ENCODE measurements at places on chromosomes 1 and 21. TPM values are rescaled to one million over a fixed set of nuclear protein-coding genes. Genes with fewer than 3 reads are reported as not detected.

DNA sequence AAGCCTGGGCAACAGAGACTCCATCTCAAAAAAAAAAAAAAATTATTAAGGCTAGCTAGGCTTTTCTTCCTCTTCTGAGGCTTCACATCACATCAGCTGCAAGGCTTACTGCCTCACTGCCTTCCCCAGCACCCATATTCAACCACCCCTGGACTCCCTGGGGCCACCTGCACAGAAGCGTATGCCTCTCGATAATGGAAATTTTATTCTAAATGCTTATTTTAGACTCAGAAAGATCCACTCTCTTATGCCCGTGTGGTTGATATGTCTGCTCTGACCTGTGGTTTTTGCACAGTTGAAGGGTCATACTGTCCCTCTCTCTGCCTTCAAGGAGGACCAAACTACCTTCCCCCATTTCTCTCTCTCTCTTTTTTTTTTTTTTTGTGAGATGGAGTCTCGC, 1.5 kb upstream of the FCRLA start:
- DNase-seq, result no peak

DNA sequence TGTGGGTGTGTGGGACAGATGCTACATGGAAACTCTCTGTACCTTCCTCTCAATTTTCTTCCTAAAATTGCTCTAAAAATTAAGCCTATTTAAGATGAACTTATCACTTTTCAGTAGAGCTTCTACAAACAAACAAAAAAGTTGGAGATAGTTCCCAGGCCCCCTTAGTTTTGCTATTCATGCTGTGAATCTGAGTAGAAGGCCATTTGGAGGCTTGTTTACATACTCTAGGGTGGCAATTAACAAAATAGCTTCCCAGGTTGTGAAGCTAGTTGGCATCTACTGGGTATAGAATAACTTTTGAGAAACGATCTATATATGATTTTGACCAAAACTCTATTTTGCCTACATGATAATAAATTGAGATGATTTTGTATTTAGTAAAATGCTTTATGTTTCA, 541.4 kb upstream of the B3GALT2 start:
- DNase-seq, result no peak

GRCh38 chr1:86062453-86062852, 94.1 kb downstream of the COL24A1 start:
- no peak for DNase-seq

DNA sequence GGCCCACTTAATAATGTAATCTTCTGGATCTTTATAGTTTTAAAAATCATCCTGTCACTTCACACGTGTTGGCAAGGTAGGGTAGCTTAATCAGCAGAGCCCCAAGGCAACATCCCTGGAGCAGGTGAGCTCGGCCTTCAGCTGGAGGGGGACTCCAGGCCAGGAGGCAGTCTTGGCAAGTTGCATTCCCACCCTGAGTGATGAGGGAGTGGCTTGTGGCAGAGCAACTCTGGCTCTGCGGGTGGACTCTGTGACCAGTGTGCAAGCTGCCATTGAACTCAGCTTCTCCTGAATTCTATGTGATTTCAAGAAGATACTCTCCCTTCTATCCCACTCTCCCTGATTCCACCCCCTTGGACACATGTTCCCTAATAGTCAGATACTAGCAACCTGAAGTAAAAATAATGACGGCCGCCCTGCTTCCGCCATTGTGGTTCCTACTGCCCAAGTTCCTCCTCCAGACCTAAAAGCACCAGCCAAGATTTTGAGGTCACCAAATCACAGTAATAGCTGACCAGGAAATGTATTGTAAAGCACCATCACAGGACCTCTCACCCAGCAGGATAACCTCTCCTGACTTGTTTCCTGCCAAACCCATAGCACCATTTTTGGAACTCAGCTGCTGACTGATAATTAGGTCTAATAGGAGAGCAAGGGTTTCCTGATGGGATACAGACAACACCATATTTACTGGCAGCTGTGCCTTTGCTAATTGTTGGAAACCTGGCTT, 11.5 kb upstream of the LYST start:
- no peak for DNase-seq

- peak; percentile 49 for DNase-seq
These were observed 76.5 kb upstream of the BTG3 start for GRCh38 chr21:17688912-17689874.

GRCh38 chr21:43271452-43272020, 102.7 kb downstream of the CRYAA start:
- DNase-seq, result no peak

DNA sequence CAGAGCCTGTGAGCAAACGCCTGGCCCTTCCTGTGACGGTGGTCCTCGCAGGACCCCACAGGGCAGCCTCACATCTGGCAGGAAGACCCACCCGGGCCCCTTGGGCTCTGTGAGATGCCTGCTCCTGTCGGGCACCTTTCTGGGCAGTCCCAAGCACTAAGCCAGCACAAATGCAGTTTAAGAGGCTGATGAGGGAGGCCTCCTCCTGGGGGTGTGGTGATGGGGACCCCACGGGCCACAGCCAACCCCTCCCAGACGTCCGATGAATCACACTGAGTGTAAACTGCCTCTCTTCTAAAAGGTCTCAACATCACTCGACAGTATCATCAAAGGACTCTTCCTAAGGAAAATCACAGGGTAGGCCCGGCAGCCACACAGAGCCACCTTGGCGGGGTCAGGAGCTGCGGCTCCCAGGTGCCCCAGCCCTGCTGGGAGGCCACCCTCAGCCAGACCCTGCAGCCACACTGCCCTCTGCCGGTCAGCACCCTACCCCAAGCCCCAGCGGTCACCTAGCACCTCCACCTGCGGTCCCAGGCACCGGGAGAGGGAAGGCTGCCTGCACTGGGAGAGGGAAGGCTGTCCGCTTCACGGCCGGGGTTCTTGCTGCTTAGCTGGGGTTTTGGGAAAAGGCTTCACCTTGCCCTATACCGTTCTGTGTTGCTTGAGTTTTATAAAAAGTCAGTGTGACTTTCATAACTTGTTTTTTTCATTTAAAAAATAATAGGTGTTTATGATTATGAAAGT, 3.9 kb upstream of the PRKCZ start:
- DNase-seq, result peak; percentile 51

PLA2G5 gene
- 8.7 TPM for total RNA-seq

REN gene
- not detected for total RNA-seq

GRCh38 chr1:53525595-53525994, 66.4 kb downstream of the DMRTB1 start:
- no peak for DNase-seq

DNA sequence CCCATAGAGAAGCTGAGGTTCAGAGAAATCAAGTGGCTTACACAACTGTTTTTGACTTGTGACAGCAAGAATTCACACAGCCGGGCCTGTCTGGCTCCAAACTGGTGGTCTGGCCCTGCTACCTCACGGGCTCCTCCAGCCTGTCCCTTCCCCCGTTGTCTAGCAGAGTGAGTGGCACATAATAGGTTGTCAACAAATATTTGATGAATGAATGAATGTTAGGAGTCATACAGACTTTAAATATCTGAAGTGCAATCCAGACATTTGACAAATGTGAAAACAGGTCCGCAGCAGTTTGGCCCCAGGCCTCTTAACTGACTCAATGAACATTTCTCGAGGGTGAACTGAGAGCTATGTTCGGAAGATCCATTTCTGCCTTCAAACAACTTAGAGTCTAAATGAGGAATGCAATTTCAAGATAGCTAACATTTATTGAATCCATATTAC, 1.1 kb upstream of the RHOC start:
- no peak for DNase-seq

TRPM2 gene
- 1.6 TPM for total RNA-seq

DNA sequence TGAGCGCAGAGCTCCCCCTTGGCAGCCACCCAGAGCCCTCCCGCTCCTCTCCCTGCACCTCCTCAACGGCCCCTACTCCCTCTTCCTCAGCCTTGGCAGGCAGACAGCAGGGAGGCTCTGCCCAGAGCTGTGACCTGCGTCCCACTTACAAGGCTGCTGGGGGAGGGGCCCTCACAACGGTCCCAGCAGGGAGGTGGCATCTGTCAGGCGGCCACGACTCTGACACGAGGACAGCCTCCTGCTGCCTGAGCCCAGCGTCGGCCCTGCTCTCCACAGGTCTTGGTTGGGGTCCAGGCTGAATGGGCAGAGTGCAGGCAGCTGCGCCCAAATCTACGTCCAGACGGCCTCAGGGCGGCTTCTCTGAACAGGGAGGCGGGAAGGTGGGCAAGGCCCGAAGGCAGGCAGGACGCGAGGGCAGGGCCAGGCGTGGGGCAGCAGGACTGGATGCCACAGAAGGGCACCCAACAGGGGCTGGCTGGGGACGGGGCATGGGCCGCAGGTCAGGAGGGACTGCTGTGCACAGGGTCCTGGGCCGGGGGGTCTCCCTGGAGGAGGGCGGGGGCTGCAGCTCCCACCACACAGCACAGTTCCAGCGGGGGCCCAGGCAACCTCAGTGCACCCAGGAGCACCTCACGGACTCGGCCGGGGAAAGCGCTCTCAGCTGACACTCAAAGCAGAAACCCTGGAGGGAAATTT, 7.5 kb downstream of the SLC19A1 start:
- no peak for DNase-seq

GRCh38 chr1:178529364-178530036, 16.6 kb downstream of the TEX35 start:
- DNase-seq, result no peak

TMEM222 gene
- 49.6 TPM for total RNA-seq

DNA sequence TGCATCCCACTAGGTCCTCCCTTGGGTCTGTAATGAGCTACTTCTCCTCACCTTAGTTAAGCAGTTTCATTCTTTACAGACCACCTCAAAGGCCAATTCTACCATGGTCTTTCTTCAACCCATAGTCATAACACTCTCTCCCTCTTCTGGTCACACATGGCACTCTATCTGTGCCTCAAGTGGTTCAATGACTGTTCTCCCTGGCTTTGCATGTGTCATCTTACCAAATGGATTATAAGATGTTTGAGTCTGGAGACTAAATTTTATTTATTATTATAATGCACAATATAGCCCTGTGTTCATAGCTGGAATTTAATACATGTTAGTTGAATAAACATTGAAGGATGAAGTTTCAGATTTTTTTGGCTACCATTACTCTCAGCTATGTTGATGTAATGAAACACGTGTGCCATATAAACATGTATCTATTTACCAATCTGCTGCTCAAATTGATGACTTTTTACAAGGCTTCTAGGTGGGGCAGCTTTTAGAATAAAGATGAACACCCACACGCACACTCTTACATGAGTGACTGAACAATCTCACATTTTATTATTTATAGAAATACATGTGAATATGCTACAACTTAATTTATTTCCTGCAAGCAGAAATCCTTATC, 102.1 kb downstream of the RUNX1 start:
- no peak for DNase-seq

DNA sequence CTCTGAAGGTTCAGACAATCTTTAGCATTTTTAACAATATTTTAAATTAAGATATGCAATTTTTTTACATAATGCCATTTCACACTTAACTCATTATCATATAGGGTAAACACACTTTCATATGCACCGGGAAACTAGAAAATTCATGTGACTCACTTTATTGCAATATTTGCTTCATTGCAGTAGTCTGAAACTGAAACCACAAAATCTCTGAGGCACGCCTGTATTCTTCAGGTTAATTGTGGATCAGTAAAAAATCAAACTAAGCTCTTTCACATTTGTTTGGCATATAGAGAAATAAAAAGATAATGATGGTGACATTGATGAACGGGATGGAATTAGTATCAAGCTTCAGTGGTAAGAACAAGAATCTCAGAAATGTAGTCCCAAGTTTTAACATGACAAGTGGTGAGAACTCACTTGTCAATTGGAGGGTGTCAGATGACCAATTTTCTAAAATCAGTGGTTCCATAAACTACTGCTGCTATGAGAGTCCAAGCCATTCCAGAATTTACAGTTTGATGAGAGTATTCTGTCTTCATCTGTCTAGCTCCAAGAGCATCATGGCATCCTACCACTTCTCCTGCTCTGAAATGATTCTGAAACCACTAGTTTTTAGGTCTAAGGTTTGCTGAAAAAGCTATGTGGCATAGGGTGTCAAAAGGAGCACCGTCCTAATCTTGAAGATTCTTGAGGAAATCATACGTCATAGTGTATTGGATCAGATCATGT, 281.0 kb downstream of the PTPRC start:
- no peak for DNase-seq

- DNase-seq, result no peak
These were observed 263.9 kb downstream of the NTNG1 start for GRCh38 chr1:107404756-107405155.

FMOD gene
- 40.8 TPM for total RNA-seq

DNA sequence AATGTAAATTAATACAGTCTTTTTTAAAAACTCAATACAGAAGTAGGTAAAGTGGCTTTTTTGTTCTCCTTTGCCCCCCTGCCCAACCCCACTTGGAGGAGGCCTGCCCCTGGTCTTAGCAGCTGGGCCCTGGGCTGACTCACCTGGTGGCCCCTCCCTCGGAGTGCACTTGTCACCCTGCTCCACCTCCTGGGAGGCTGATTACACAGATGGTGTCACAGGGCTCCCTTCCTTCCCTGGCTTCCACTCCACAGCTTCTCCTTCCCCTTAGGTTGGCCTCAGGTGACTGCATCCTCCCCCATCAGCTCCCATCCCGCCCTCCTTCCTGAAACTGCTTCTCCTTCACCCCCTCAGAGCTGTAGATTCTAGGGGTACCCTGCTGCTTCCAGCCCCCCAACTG, 11.7 kb upstream of the CAPN9 start:
- no peak for DNase-seq

IGFN1 gene
- total RNA-seq, result 2.0 TPM

DNA sequence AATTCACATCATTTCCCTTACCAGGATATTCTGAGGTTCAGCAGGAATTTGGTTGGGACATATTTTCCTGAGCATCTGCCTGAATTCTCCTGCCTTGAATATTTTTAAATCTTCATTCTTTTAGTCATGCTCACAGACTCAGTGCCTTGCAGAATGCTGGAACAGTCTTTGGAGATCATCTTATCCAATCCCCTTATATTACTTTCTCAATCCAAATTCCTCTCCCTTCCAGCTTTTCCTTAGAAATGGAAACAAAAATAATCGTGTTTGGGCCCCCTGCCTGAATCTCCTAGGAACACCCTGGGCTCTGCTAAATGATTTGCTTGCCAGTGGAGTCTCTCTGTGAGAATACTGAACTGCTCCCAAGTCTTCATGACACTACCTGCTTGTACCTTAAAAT, 38.4 kb downstream of the LHX8 start:
- DNase-seq, result no peak

GRCh38 chr1:34714386-34714785, 40.5 kb upstream of the GJB5 start:
- no peak for DNase-seq

DNA sequence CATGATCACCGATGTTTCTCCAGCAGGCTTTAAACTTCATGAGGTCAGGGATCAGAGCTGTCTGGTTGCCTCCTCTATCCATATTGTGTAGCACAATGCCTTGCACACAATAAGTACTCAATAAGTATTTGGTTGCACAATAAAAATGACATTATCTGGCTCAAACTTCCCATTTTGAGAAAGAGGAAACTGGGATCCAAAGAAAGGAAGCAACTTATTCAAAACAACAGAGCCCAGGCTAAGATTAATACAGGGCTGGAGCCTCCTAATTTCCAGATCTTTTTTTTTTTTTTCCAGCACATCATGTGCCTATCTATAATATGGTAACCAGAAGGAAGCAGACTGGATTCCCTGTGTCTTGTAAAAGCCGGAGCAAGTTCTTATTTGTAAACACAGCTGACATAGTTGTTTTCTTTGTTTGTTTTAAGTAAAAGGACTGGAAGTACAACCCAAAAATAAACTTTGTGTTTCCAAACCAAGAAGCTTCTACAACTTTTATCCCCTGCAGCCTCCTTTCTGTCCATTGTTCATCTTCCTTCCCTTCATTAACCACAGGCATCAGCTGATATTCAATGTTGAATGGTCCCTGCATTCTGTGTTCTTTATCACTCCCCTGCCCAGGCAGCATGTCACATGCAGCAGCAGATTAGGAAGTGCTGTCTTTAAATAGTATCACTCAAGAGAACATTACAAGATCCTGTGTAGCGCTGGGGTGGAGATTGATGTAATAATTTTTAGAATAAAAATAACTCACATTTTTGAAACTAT, 71.2 kb upstream of the HOOK1 start:
- DNase-seq, result no peak

PGD gene
- 151 TPM for total RNA-seq
